MCF 10A (cell line): ENCODE measurements at places on chromosomes 11 and 22. TPM values are rescaled to one million over a fixed set of nuclear protein-coding genes. Genes with fewer than 3 reads are reported as not detected.

MCHR1 gene
- not detected in 2 replicates for total RNA-seq

- peaks cover 25% of the 10 kb centered on the region for H3K4me1 ChIP-seq
- no peaks in the 10 kb centered on the region for H3K27me3 ChIP-seq
- no peaks in the 10 kb centered on the region for H3K36me3 ChIP-seq
- H3K4me3 ChIP-seq = no peak overlapping the region
- H3K27ac ChIP-seq = no peak overlapping the region
These were observed 229.3 kb upstream of the NARS2 start for GRCh38 chr11:78803995-78804394.

- H3K4me1 ChIP-seq = peaks cover 27% of the 10 kb centered on the region
- H3K27ac ChIP-seq = no peak overlapping the region
- H3K27me3 ChIP-seq = no peaks in the 10 kb centered on the region
- H3K4me3 ChIP-seq = no peak overlapping the region
- no peak for DNase-seq
- peaks cover 7% of the 10 kb centered on the region for H3K36me3 ChIP-seq
These were observed 17.1 kb downstream of the TIMP3 start for GRCh38 chr22:32818446-32819115.

DNA sequence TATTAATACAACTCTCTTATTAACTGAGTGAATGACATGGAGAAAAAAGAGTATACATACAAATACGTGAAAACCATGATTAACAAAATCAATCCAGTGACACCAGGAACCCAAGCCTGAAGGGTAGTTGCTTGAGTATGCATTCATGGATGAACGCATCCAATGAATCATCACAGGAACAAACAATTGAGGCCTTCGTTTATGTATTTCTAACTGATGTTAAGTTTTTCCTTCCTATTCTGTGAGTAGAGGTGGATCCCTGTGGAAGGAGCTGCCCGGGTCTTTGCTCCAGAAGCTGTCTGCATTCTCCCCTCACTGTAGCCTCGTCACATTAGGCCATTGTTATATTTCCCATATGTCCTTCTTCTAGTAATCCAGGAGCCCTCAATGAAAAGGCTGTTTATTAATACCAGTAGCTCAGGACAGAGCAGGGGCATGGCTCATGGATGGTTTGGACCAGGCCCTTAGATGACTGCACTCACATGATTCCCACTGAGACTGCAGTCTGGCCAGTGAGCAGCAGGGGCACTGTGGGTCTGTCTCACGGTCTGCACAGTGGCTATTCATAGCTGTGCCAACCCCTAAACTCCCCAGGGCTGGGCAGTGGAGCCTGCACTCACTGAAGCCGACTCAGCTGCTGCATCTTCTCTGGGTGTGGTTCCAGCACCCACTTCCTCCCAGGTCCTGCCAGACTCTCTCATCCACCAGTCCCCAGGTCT lies 128.1 kb upstream of the TOP3B start:
- H3K27me3 ChIP-seq = no peaks in the 10 kb centered on the region
- H3K4me3 ChIP-seq = no peak overlapping the region
- H3K36me3 ChIP-seq = peaks cover 5% of the 10 kb centered on the region
- peaks cover 13% of the 10 kb centered on the region for H3K4me1 ChIP-seq
- peak overlapping the region; percentile 79 for H3K27ac ChIP-seq

GRCh38 chr11:46696212-46696558 lies 4.2 kb downstream of the ARHGAP1 start:
- H3K27ac ChIP-seq = no peak overlapping the region
- peaks cover 14% of the 10 kb centered on the region for H3K4me1 ChIP-seq
- peaks cover 52% of the 10 kb centered on the region for H3K36me3 ChIP-seq
- DNase-seq = no peak
- no peaks in the 10 kb centered on the region for H3K27me3 ChIP-seq

DNA sequence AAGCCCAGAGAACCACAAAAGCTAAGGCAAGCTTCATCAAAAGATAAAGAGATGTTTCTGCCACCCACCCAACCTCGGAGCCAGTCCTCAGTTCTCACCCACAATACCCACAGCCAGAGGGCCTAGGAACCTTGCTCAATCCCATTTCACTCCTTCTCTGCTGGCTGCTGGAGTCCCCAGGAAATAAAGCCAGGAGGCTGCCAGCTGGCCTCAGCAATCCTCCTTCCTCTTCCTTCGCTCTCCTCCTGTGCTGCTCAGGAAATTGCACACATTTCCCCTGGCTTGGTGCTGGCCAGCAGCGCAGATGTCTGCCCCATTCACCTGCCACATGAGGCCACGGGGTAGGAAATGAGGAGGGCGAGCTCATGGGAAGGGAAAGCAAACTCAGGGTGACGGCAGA lies 91.8 kb upstream of the LDLRAD3 start:
- H3K4me3 ChIP-seq = no peak overlapping the region
- no peak overlapping the region for H3K27ac ChIP-seq
- H3K27me3 ChIP-seq = no peaks in the 10 kb centered on the region
- DNase-seq = no peak
- no peaks in the 10 kb centered on the region for H3K4me1 ChIP-seq

DNA sequence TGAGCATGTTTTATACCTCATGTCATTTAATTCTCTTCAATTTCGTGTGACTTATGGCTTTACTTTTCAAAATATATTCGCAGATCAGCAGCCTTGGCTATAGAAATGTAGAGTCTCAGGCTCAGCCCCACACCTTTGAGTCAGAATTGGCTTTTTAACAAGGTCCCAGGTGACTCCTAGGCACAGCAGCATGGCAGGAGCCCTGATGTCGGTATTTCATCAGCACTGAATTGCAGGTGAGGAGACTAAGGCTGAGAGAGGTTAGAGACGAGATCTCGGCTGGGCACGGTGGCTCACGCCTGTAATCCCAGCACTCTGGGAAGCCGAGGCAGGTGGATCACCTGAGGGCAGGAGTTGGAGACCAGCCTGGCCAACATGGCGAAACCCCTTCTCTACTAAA lies 196.9 kb upstream of the SEZ6L start:
- H3K36me3 ChIP-seq = no peaks in the 10 kb centered on the region
- no peak for DNase-seq
- H3K27me3 ChIP-seq = peaks cover 31% of the 10 kb centered on the region
- no peak overlapping the region for H3K27ac ChIP-seq
- no peak overlapping the region for H3K4me3 ChIP-seq

ROBO4 gene
- total RNA-seq = 10.6 and 14.2 TPM in 2 replicates

DNA sequence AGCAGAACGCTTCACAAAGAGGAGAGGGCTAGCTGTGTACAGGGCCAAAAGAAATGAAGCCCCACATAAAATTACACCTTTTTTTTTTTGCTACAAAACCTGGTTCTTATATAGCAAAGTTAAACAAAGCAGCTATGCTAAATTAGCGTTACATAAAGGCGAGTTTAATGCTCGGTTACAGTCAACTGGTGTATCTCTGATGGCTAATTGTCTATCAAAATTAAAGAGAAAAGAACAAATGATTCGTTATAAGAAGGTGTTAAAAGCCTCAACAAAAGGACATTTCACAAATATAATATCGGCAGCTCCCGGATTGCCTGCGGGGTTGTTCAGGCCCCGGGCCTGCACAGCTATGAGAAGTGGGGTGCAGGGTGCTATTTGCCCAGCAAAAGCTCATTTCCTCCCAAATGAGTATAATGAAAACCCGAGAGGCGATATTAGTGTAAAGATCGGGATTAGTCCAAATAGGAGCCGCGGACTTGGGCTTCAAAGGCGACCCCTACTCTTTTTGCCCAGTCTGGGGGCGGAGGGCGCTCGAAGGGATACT lies 13.3 kb upstream of the PAX6 start:
- no peaks in the 10 kb centered on the region for H3K27me3 ChIP-seq
- H3K4me1 ChIP-seq = no peaks in the 10 kb centered on the region
- no peaks in the 10 kb centered on the region for H3K36me3 ChIP-seq
- no peak overlapping the region for H3K27ac ChIP-seq
- DNase-seq = no peak
- H3K4me3 ChIP-seq = no peak overlapping the region

DNA sequence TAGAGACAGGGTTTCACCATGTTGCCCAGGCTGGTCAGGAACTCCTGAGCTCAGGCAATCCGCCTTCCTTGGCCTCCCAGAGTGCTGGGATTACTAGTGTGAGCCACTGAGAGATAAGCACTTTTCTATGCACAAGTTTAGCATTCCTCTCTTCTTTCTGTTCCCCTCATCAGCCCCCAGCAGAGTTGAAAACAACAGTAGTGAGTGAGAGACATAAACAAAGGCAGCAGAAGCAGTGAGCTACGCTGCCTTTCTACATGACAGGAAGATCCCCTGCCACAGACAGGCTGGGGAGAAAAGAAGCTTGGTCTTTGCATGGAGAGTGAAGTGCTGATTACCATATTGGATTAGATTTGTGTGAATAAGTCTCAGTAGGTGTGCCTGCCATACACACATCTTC lies 392.0 kb upstream of the KIRREL3 start:
- H3K27ac ChIP-seq = no peak overlapping the region
- no peak for DNase-seq
- H3K36me3 ChIP-seq = peaks cover 4% of the 10 kb centered on the region

UPB1 gene
- not detected in 2 replicates for total RNA-seq

GRCh38 chr22:26737262-26737661 lies 79.9 kb downstream of the MIAT start:
- no peak overlapping the region for H3K4me3 ChIP-seq
- peaks cover 6% of the 10 kb centered on the region for H3K36me3 ChIP-seq
- no peaks in the 10 kb centered on the region for H3K4me1 ChIP-seq
- no peak overlapping the region for H3K27ac ChIP-seq
- H3K27me3 ChIP-seq = no peaks in the 10 kb centered on the region
- DNase-seq = no peak

DNA sequence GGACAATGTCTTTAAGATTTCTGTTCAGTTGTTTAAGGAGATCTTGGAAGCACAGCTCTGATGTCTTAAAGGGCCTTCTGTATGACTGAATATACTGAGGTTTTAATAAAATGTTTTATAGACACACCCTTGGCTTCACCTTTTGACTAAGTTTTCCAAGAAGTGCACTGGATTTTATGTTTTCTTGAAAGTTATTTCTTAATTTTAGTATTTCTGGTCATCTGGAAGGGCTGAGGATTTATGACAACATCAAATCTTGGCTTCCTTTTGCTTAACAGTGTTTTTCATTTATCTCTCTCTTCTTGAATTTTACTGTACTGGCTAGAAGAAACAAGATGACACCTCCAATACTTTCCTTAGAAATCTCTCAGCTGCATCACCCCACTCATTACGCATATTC lies 2423.4 kb downstream of the LRRC4C start:
- H3K4me1 ChIP-seq = no peaks in the 10 kb centered on the region
- no peak overlapping the region for H3K27ac ChIP-seq
- no peak overlapping the region for H3K4me3 ChIP-seq
- no peaks in the 10 kb centered on the region for H3K36me3 ChIP-seq

GRCh38 chr22:37546437-37547250 lies 13.6 kb upstream of the CDC42EP1 start:
- peaks cover 6% of the 10 kb centered on the region for H3K36me3 ChIP-seq
- DNase-seq = peak; percentile 52
- H3K4me1 ChIP-seq = peaks cover 20% of the 10 kb centered on the region
- H3K27me3 ChIP-seq = no peaks in the 10 kb centered on the region

DNA sequence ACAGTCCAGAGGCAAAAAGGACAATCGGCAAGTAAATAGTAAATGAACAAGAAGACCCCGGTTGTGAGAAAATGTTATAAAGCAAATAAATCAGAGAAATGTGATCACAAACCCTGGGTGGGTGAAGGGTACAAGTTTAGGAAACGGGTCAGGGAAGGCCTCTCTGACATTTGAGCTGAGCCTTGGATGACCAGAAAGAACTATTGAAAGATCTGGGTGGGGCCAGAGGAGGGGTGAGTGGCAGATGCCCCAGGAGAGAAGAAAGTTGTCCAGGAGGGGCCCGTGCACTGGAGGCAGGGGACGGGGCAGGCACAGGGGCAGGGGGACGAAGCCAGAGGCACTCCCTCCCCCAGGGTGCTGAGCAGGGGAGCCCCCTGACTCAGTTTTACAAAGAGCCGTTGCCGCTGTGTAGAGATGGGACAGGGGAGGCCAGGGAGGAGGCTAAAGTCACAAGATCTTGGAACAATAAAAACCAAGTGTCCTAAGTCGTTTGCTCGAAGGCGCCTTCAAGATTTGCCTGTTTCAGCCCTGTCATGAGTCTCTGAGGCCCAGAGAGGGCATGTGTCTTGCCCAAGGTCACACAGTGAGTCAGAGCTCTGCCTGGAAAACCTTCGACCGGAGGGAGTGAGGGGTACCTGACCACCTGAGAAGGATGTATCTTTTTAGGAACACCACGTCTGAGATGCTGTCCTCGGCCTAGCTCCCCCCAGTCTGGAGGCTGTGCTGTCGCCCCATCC lies 10.8 kb upstream of the PDGFB start:
- no peak overlapping the region for H3K4me3 ChIP-seq
- no peak for DNase-seq
- no peaks in the 10 kb centered on the region for H3K27me3 ChIP-seq
- no peaks in the 10 kb centered on the region for H3K36me3 ChIP-seq
- H3K4me1 ChIP-seq = peaks cover 21% of the 10 kb centered on the region

DNA sequence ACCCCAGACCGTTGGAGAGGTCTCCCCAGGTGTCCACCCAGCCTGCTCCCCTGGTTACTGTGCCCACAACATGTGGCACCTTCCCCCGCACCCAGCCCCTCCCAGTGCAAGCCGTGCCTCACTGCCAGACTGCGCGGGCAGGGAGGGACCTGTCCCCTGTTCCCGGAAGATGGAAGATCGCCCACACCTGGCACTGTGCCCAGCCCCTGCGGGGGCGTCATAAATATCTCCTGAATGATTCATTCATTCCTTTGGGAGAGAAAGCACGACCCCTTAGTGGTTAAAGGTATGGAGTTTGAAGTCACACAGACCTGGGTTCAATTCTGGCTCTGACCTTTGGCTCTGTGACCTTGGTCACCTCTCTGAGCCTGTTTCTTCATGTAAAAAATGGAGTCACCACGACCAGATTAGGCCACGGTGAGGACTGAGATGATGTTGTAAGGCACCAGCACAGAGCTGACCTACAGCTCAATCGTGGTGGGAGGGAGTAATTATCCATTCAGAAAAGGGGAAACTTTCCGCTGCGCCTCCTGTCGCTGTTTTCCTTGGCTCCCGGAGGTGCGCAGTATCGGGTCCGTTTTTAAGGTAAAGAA lies 497 bp upstream of the SYT12 start:
- H3K27ac ChIP-seq = no peak overlapping the region
- no peaks in the 10 kb centered on the region for H3K36me3 ChIP-seq
- peak; percentile 89 for DNase-seq
- H3K4me3 ChIP-seq = peak overlapping the region; percentile 56

DNA sequence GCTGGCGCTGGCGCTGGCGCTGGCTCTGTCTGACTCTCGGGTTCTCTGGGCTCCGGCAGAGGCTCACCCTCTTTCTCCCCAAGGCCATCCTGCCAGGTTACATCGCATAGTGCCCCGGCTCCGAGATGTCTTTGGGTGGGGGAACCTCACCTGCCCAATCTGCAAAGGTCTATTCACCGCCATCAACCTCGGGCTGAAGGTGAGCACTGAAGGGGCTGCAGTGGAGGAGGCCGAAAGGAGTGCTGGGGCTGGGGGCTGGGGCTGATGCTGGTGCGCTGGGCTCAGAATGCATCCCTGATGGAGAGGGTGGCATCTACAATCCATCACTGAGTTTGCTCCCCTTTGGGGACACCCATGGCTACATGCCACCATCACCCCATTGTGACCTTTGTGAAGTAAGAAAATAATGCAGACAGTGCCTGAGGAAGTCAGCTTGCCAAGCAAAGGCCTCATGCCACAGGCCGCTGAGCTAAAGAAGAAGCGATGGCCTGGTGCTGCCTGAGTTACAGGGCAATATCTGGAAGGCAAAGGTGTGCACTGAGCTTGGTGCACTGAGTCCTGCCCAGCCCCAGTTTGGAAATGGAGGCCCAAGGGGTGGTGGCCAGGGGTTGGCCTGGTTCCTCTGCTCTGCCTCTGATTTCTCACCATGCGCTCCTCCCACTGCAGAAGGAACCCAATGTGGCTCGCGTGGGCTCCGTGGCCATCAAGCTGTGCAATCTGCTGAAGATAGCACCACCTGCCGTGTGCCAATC lies 620 bp downstream of the SMPD1 start:
- no peaks in the 10 kb centered on the region for H3K27me3 ChIP-seq
- H3K36me3 ChIP-seq = no peaks in the 10 kb centered on the region
- no peak for DNase-seq
- peak overlapping the region; percentile 96 for H3K27ac ChIP-seq
